ENCODE measurements at places on chromosomes 4 and X.

DNA sequence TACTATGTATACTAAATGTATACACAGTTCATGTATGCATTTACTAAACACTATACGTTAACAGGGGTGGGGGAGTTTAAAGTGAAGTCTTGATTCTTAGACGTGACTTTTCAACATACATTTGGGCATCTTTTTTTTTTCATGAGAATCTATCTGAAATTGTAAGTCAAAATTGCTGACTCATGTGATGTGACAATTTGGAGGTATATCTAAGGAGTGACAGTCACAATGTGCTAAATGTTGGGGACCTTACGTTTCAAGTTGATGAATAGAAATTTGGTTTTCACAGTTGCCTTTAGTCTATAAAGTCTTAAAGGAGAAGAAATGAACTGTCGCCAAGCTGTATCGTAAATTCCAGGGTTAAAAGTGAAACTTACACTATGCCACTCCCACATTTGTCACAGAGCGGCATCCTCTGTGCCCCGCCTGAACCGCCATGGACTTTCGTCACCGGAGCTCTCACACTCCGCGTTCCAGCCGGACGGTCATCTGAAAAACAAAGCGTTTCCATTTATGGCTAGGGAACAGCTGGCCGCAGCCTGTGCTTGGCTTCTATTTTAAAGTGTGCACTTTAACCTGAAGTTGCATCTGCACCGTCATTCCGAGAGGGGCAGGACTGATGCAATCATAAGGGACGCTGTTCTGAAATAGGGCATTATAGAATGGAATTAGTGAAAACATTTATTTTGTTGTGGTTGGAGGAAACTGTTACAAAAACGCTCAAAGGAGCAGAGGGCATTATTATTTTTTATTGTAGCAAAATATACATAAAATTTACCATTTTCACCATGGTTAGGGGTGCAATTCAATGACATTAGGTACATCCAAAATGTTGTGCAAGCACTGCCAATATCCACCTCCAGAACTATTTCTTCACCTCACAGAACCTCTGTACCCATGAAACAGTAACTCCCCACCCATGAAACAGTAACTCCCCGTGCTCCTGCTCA is 30.9 kb downstream of the PDLIM3 start:
- DNase-seq, result peak; percentile 88

- DNase-seq, result no peak
Observed at GRCh38 chr4:187464573-187464972, 531.0 kb upstream of the ZFP42 start.

- DNase-seq, result no peak
Observed at GRCh38 chr4:9894644-9895332, 113.4 kb downstream of the DRD5 start.

- no peak for DNase-seq
Observed at GRCh38 chrX:144494074-144494473, 610.2 kb downstream of the UBE2NL start.

DNA sequence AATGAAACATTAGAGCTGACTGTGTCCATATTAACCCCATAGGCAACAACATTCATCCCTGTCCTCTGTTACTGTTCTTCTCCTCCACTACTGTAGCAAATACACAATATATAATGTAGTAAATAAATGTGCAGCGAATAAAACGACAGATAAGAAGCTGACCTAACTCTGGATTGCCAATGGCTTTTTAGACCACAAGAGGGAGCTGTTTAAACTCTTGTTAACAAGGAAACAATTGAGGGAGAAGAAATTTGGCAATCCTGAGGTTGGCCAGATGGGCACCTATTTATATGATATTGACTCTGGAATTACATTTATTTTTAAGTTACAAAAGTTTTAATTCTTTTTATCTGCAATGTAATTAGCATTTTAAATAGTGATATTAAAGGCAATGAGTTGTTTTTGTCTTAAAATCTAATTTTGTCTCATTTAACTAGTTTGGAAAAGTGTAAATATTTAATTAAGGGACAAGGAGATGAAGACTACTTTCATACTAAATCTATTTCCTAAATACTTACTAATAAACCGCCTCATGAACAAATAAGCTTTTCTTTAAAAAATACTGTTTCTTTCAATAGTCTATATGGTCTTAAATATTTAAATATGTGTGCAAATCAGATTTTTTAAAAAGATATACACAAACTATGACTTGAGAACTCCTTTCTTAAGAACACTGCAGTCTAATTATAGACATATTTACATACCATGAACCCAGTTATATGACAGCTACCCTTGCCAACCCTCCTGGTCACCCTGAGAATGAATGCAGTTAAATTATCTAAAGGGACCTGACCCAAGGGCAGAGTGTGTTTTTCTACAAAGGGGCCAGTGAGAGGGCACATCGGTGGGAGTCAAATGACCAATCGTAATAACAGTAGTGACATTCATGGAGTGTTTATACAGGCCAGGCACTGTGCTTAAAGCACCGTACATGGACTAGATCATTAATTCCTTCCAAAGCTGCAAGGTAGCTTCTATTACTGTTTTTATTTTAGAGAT is 52.9 kb upstream of the HPF1 start:
- DNase-seq, result peak; percentile 65

- DNase-seq, result peak; percentile 25
Observed at GRCh38 chr4:24470666-24471485, 113.5 kb downstream of the DHX15 start.

DNA sequence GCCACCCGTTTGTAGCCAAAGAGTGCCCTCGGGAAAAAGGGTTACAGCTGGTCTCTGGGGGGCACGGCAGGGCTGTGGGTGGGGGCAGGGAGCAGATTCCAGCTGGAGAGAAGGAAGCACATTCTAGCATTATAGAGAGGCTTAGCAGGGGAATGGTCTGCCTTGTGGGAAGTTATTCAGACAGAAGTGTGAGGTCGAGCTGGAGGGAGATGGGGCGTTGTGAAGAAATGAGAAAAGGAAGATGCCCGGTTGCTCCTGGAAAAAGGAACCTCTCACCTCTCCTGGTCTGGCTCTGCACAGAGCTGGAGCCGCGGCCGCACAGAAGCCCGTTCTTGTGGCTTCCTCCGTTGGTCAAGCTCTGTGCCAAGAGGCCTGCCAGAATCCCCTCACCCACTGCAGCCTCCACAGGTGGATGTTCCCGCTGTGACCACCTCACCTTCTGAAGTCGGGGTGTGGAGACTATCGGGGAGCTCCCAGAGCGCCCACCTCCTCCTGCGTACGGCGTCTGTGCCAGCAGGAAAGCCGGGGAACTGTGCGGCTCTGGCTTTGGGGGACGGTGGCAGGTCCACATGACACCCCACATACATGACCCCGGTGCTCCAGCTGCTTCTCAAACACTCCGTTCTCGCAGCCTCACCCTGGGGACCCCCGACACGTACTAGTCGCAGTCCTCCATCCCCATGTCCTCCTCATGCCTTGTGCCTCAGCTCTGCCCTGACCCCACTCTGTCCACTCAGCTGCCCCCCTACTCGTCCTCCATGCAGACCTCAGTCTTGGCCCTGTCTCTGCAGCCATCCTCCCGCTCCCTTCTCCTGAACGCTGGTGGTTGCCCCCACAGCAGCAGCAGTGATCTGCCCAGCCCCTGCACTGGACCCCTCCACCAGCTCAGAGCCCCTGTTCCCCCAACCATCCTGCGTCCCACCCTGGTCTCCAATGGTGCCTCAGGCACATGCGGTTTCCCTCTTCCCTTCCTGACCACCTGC is 52.2 kb upstream of the HGFAC start:
- DNase-seq, result peak; percentile 9

GRCh38 chrX:154295664-154296310 is at the start of gene TKTL1:
TKTL1 (plus strand) TSS chrX:154295795; CDS start chrX:154295860, 65 bp downstream.
- DNase-seq, result no peak

- DNase-seq, result no peak
Observed at GRCh38 chr4:69843301-69843700, 16.6 kb downstream of the SULT1E1 start.

DNA sequence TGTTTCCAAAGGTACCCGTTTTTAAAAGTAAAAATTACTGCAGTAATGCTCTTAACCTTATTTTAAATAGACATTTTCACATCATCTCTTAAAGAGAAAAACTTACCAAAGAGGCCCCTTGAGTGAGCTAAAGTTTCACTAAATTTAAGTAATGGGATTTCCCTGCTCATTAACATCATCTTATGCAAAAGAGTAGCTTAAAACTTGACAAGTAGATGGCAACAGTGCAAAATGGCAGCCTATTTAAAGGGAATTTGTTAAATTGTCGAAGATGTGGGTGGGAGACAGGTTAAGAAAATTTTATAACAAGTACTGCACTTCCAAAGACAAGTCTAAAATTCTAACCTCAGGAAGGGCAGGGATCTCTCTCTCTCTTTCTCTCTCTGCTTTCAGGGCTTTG is 271.7 kb upstream of the LDB2 start:
- no peak for DNase-seq

DNA sequence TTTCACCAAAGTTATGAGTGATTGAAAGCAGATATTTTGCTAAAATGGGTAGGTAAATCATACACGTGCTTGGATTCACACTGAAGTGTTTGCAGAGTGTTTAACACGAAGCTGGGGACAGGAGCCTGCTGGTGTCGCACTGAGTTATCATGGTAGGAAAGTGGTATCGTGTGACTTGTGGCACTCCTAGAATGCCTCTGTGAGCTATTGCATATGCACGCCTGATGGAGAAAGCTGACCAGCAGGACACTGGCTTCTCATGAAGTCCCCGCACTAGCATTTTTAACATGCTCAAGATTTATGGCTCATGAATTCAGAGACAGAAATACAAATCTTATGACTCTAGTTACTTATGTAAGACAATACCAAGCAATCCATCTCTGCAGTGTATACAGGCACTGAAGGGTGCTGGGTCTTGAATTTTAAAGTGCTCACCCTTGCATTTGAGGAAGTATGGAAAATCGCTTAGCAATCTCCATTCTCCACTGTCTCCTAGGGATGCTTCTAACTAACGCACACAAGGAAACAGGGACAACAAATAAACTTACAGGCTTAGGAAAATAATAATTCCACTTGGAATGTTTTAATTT is 19.8 kb downstream of the VCX3B start:
- no peak for DNase-seq

GRCh38 chrX:13327666-13328065 is 7.8 kb upstream of the ATXN3L start:
- no peak for DNase-seq

DNA sequence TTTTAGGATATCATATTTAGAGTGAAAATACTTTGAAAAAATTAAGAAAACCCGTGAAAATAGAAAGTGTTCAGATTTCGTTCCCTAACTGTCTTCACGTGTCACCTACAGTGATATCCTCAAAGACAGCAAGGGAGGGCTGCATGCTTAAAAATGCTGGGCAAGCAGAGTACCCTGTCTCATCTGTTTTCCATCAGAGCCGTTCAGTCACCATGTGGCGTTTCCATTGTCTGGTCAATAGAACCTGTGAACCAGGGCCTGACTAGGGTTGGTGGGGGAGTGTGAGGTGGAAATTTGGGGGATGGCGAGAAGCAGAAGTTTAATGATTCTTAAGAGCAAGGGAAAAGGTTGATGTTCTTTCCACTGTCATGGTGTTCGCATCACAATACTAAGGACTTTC is 173.9 kb downstream of the BMPR1B start:
- DNase-seq, result no peak

DNA sequence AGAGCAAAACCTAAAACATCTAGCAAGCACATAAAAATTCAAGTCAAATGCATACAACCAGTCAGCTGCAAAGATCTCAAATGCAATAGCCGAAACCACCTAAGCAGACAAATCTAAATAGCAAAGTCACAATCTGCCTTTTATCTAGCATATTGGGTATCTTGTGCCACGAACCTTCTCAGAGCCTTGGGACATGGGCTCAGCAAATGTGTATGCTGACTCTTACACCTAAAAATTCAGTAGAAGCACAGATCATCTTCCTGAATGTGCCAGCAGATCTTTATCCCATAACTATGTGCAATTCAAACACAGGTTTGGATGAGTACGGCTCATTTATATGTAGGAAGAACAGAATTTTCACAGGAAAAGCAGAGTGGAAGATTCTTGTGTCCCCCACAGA is 492.1 kb downstream of the INPP4B start:
- DNase-seq, result no peak

DNA sequence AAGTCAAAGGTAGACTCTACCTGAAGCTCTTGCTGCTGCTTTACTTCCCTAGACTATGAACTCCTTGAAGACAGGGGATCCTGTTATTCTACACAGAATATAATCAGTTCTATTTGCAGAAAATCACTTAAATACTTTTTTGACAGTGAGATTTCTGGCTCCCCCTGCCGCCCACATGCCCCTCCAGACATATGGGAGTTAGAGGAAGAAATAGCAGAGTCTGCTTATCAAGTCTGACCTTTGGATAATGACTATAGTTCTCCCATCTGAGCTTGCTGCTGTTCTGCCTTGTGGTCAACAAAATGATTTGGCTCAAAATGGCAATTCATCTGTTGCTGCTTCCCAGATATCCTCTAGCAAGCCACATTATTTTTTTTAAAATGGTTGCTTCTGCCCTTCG is 101.1 kb downstream of the ENOX2 start:
- DNase-seq, result no peak

- no peak for DNase-seq
Observed at GRCh38 chrX:43559644-43560043, 96.5 kb upstream of the MAOA start.

- peak; percentile 82 for DNase-seq
Observed at GRCh38 chr4:7761720-7762119, 177.9 kb downstream of the AFAP1 start.

- no peak for DNase-seq
Observed at GRCh38 chr4:89915937-89916336, 21.3 kb downstream of the MMRN1 start.

DNA sequence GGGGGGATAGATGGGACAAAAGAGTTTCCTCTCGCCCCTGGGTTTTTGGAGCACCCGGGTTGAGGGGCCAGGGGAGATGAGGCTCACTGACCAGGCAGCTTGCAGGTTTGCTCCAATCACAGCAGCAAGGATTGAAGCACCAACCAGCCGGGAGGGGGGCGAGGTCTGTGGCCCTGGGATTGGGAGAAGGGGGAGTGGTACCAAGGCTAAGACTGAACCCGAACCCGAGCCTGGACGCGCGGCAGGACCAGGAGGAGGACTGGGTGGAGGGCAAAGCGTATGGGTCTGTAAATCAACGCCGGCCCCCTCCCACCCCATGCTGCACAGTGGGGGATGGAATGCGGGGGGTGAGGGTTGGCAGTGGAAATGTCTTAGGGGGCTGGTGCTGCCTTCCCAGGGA is 3.5 kb downstream of the SOX3 start:
- DNase-seq, result no peak

- DNase-seq, result peak; percentile 59
Observed at GRCh38 chr4:55312489-55313101, 33.4 kb upstream of the SRD5A3 start.

GRCh38 chrX:118823263-118824172 is at the start of gene ZCCHC12:
ZCCHC12 (plus strand) TSS chrX:118823824; CDS start chrX:118825245, 1,421 bp downstream.
- DNase-seq, result peak; percentile 25

- no peak for DNase-seq
Observed at GRCh38 chr4:189001971-189002450, 862.8 kb downstream of the TRIML1 start.

Data from heart right ventricle (tissue), 16 donors.